ENCODE measurements at places on chromosomes 3 and 15.

- no peak for DNase-seq
Measured at GRCh38 chr15:86759800-86760523, 680.3 kb downstream of the AGBL1 start.

GRCh38 chr15:32936283-32936918 lies 218.6 kb downstream of the GREM1 start:
- DNase-seq: no peak

- no peak for DNase-seq
Measured at GRCh38 chr3:14455571-14456317, 53.3 kb downstream of the SLC6A6 start.

- no peak for DNase-seq
Measured at GRCh38 chr15:91938136-91938535, 84.6 kb downstream of the SLCO3A1 start.

DNA sequence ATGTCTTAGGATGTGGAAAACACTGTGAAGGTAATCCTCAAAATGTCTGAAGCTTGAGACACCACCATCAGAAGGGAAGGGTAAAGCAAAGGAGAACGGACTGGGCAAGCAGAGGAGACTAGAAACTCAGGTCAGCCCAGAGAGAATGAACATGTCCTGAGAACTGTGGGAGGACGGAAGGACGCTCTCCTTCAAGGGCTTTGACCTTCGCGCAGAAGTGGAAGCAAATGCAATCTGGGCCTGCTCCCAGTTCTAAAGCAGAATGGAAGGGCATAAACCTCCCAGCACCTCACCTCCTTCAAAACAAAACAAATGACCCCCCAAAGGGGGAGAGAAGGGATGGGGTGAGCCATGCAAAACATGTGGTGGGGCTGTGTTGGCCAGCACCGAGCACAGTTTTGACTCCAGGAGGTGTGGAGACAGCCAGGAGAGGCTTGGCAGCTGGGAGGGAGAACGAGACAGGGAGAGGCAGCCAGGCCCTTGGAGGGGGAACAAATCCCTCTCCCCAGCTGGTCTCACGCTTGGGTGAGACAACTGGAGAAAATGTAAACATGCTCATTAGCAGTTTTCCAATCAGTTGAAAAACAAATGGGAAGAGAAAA lies 222.4 kb upstream of the WNT5A start:
- DNase-seq: no peak

DNA sequence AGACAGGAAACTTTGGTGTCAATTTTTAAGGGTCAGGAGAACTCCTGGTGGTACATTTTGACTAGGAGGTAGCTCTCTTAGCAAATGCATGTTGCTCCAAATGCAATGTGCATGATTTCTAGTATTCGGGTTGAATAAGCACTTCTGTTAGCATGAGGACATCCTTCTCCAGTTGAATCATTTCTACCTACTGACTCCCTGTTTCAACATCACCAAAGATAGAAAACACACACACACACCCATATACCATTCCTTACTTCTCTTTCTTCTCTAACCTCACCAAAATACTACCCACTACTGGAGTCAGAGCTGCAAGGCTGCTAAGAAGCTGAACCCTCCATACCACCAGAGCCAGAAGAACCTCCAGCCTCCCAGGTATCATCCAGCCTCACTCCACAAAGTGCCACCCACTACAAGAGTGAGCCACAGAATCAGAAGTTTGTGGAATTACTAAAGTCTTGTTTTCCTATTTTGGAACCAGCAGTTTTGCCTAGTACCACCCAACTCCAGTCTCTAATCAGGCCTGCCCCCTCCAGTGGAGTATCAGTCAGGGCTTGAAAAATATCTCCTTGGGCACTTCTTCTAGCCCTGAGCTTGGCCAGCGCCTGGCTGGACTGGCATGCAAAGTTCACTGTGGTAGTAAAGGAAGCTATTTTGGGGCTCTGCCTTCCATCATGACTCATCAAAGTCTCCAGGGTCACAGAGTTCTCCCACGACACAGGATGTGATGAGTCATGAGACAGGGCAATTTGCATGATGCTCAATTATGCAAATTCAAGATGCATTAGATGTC lies 110.3 kb downstream of the CYP19A1 start:
- no peak for DNase-seq

- DNase-seq: no peak
Measured at GRCh38 chr15:44222478-44222877, 27.4 kb upstream of the FRMD5 start.

DNA sequence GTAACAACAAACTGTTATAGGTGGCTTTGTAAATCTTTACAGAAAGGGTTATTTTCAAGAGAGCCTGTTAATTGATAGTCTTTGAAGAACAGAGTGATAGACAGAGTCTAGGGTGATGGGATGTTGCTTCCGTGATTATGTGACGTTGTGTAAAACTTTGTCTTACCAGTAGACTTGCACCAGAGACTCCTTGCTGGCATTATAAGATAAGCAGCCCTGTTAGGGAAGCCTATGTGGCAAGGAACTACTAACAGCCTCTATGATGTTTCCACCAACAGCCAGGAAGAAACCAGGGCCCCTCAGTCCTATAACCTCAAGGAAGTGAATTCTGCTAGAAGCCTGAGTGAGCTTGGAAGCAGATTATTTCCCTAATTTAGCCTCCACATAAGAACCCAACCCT lies 18.9 kb downstream of the STT3B start:
- DNase-seq: no peak

GRCh38 chr3:46865546-46865945 lies 2.3 kb upstream of the MYL3 start:
- DNase-seq: no peak

DNA sequence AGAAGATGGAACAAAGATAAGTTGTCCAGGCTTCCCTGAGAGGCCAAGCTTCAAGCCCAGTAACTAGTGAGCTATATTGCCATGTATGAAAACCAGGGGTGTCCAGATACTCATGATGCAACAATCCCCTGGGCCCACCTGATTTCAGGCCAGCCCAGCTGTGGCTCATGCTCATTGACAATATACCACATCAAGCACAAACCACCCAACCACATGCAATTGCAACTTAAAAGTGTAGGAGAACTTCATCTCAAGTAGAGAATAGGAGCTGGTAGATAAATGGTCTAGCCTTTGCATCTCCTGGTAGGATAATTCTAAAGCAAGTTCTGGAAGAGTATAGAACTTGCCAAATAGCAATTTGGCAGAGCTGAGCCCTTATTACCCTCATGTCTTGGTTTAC lies 561.3 kb downstream of the IGSF11 start:
- DNase-seq: no peak

DNA sequence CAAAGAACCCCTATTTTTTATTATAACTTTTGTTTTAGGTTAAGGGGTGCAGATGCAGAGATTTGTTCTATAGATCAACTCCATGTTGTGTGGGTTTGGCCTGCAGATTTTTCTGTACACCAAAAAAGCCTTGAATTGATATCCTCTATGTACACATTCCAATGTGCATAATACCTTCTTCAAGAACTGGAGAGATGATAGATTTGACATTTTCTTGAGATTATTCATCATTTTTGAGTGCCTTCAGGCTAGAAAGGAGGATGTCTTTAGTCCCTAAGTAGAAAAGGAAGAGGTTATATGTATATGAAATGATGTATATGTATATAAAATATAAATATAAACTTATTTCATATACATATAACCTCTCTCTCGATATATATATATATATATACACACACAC lies 1190.0 kb upstream of the ALCAM start:
- no peak for DNase-seq

GRCh38 chr15:48494631-48495030 lies 150.9 kb downstream of the FBN1 start:
- no peak for DNase-seq

DNA sequence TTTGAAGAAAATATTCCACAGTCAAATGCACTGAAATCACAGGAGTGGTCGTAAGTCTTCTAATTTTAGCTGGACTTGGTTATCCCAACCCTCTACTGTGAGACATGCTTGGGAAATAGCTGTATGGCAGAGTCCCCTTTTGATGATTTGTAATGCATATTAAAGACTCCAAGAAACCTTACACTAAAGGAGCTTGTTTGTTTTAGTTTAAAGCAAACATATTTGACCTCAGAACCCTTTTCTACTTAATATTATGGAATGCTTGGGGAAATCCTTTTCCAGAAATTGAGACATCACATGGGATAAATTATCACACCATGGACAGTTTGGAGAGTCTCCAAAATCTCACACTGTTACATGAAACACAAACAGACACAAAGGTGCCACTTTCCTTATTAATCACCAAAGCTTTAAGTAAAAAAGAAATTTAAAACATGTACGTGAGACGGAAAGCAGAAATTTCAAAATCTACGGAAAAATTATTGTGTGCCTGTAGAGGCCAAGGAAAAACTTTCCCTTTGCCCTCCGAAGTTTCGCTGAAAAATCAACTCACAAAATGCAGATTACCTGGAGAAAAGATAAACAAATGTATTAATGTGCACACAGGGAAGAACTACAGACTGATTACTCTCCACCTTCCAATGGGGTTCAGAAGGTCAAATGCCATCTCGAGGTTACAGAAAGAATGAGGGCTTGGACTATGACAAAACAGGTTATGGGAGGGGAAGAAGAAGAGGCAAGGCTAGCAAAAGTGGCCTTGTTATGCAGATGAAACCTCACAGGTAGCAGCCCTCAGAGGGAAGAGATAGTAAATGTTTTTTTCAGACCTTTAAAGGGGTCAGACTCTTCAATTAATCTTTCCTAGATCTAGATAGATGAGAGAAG lies 7.0 kb upstream of the CPB1 start:
- no peak for DNase-seq

DNA sequence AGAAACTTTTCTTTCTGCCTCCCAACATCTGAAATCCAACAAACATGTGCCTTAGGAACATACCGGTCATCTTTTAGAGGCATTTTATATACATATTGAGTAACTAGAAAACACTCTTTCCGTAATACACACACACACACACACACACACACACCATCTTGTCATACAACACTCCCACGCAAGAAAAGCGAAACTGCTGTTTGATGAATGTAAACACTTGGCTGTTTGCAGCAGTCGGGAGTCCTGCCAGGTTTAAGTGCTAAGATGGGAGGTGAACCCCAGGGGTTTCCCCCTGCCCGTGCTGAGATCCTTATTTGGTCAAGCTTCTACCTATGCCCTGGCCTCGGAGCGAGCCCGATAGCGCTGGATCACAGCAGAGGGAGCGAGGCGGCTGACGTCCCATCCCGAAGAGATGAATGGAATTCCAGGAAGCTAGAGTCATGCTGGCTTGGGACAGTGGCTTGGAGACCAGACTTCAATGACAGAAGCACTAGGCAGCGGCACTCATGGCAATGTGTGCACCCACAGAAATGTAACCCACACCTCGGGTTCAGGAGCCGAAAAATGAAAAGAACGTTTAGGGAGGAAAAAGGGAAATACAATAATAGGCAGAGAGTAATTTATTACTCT lies 1.3 kb upstream of the THBS1 start:
- DNase-seq: no peak

GRCh38 chr3:76933245-76933644 lies 106.7 kb upstream of the ROBO2 start:
- DNase-seq: no peak

DNA sequence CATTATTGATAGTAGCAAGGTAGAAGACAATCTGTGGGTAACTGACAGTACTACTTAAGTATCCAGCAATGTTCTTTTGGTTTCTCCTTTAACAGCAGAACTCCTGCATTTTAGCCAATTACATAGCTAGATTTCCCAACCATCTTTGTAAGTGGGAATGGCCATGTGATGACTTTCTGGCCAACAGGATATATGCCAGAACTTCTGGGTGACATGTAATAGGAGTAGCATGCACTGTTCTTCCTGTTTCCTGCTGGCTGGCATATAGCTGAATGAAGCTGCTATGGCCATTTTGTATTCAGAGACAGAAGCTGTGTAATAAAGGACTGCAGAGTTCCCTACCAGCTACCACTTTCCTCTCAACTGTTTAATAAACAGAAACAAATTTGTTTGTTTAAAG lies 18.0 kb downstream of the SPICE1 start:
- no peak for DNase-seq

DNA sequence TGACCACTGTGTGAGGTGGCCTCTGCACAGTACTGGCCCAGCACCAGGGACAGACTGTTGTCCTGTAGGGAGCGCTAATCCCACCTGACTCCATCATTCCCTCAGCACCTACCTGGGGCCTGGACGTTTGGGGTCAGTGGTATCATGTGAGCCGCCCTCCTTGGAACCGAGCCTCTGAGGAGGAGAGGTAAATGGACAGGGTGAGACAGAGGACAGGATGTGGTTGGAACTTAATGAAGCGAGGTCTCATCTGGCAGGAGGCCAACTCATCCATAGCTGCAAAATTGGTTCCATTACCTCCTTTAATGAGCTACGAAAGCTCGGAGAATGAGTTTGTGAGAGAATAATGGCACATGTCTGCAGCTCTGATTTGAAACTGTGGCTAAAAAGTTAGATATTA lies 13.9 kb downstream of the MAPKAPK3 start:
- no peak for DNase-seq

GRCh38 chr15:50298340-50298739 lies 32.8 kb upstream of the HDC start:
- DNase-seq: no peak

DNA sequence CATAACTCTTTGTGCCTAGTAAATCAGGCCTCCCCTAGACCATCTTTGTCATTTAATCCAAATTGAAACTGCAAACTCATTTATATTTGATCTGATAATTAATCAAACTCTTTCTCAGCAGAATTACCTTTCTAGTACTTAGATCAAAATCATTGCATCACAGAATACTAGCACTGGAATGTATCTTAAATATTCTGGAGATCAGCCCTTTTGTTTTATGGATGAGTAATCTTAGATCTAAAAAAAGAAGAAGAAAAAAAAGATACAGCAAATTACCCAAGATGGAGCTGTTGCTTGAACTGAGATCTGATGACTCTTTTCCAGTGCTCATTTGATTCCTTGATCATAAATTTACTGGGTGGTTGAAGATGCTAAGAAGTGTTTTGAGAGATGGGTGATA lies 47.9 kb downstream of the NAALADL2 start:
- no peak for DNase-seq

GRCh38 chr15:55741833-55742497 lies 987 bp downstream of the PRTG start:
- DNase-seq: no peak

DNA sequence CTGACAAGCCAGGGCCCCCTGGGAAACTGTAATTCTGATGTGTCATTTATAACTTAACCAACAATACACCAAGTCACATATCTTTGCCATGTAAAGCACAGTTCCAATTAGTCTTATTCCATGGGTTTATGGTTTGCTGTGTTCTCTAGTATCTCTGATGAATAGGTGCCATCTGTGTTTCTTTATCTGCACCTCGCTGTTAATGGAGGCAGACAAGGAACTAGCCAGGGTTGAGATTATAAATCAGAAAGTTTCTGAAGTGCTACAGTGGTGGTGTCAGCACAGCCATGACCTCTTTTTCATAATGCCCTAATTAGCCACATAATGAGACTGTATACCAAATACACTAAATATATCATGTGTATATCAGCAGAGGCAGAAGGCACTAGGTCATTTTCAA lies 866.4 kb downstream of the PLOD2 start:
- DNase-seq: no peak

DNA sequence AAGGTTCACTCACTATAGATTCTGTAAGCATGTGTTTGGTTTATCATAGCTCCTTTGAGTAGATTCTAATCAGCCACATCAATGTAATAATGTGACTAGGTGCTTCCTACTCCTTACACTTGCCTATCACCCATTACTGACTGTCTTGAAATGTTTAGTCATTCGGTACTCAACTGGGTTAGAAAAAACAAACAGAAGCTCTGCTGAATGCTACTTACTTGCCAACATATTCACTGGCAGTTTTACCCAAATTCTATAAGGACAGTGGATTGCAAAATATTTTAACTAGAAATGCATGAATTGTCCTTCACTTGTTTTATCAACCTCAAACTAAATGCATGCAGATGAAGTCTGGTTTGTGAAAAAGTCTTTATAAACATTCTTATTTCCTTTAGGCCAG lies 352.1 kb upstream of the ALCAM start:
- DNase-seq: no peak

All from activated CD4-positive, alpha-beta T cell treated with anti-CD3 and anti-CD28 coated beads for 1 hour (primary cell).